ENCODE measurements at places on chromosomes 7 and 10.

DNA sequence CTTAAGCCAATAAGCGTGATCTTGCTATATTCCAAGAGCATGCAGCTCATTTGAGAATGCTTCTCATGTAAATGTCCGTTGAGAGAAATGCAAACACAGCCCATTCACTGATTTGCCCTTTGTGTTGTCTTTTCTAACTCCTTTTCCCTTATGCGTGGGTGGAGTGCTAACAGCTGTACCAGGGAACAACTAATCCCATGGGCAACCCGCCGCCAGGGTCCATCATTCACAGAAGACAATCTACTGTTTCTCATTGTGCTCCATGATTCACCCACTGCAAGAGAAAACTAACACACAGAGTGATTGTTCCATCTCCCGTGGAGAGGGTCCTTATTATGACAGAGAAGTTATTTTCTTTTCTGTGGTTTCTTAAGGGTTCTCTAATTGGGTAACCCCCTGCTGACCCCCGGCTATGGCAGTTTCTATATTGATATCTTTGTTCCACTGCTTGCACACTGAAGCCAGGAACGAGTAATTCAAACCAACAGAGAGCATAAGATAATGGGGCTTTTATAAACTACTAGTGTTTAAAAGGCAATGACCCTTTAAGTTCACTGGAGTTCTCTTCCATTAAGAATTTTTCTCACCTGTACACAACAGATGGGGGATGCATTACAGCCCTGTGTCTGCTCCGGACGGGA is 298.7 kb downstream of the BAMBI start:
- DNase-seq = no peak

DNA sequence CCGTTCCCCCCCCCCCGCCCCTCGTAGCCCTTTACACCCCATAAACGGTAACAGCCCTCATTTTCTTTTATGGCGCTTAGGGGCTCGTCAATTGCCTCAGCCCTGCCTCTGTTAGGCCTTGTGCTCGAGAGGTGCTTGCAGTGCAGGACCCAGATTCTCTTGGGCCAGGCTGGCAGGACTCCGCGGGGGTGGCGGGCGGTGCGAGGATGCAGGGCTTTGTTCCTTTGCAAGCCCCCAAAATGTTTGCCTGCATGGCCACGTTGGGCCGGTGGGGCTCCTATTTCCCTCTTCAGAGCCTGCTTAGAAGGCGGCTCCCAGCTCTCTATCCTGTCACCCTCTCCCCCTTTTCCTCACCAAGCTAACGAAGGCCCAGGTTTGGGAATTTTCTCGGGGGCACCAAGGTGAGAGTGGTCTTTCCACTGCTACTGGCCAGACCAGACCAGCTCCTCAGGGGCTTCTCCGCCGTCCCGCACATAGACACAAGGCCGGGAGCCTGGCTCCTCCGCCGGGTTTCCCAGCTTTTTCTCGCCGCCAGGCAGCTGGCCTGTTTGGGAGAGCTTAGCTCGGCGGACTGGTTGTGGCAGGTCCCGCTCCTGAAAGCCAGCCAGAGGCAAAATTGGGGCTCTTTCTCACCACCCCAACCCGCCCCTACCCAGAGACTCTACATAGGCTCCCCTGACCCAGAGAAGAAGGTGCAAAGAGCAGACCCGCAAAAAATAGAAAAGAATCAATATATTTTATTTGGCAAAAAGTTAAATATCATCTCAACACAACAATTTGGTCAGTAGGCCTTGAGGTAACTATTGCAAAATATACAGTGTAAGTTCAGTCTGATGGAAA is 3.4 kb downstream of the HOXA9 start:
- no peak for DNase-seq

GRCh38 chr10:114319406-114320248 is 80.6 kb downstream of the VWA2 start:
- no peak for DNase-seq

DNA sequence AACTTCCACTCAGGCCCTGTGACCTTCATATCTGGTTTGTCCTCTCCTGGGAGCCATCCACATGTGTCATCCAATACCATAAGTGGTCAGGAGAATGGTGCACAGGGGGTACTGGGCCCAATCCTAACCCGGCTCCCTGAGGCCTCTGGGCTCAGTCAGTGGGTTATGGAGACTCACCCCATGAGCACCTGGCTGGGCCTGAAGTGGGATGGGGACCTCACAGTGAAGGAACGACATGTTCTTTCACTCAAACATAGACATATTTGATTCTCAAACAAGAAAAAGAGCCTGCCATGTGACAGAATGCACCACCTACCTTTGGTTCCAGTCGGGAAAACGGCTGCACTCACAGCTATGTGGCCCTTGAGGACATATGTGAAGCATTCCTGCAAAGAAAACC is 51.8 kb downstream of the XPNPEP1 start:
- DNase-seq = no peak

- no peak for DNase-seq
Measured at GRCh38 chr10:102691285-102692066, 22.7 kb downstream of the ARL3 start.

GRCh38 chr10:44020322-44021111 is 364.4 kb downstream of the CXCL12 start:
- no peak for DNase-seq

GRCh38 chr10:11353006-11353896 is 258.2 kb downstream of the USP6NL start:
- DNase-seq = no peak

DNA sequence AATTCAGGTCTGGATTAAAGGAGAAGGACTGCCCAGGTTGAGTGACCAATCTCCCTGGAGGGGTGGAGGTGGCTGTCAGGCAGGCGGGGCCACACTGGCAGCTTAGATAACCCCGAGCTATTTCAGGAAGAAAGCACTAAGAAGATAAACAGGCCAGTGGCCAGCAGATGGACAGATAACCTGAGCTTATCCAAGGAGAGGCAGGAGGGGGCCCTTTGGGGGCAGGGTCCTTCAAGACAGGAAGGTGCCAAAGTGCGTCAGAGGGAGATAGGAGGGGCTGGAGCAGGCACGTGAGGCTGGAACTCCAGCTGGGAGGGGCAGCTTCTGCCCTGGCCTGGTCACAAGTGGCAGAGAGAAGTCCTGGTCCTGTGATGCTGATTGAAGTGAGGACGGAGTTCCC is 29.8 kb upstream of the PODXL start:
- DNase-seq = no peak

GRCh38 chr7:7970531-7971307 is 2.1 kb downstream of the GLCCI1 start:
- no peak for DNase-seq

- no peak for DNase-seq
Measured at GRCh38 chr10:69201045-69201444, 19.1 kb upstream of the HKDC1 start.

GRCh38 chr7:44884621-44885393 is 523 bp downstream of the PURB start:
- peak; percentile 39 for DNase-seq

DNA sequence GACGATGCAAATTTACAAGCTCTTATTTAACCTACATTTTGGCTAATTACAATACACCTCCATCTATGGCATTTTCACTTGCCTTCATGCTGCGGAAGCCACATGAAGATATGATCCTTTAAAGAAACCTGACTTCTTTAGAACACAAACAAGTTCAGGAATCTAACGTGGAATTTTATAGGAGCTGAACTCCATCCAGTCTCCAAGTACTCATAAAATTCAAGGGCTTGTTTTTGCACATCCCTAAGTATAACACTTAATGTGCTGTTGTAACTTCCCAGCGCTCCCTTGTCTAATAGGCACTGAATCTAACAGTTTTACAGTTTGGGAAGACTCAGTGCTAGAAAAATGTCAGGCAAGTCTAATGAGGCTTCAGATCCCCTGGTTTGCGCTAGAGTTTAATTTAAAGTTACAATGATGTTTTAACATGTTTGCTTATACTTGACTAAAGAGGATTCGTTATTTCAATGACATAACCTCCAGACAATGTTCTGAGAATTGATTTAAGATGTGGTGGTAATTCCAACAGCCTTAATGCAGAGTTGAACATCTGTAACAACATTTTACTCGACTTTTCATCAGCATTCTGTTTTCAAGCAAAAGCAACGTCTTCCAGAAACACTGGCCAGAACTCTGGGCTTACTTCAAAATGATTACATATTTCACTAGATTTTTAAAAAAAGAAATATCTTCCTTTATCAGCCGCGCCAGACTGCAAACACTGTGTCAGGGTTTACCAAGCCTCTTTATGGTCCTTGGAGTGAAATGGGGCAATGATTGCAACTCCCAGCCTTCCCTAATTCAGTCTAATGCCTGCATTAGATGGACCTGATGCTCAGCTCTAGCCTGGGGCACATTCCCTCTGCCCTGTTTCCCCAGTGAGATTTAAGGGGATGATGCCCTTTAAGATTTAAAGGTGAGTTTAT is 664.3 kb downstream of the KCNMA1 start:
- DNase-seq = no peak

GRCh38 chr10:12501841-12502525 is 152.6 kb downstream of the CAMK1D start:
- DNase-seq = no peak

GRCh38 chr7:47132471-47132870 is 449.4 kb downstream of the TNS3 start:
- DNase-seq = no peak

DNA sequence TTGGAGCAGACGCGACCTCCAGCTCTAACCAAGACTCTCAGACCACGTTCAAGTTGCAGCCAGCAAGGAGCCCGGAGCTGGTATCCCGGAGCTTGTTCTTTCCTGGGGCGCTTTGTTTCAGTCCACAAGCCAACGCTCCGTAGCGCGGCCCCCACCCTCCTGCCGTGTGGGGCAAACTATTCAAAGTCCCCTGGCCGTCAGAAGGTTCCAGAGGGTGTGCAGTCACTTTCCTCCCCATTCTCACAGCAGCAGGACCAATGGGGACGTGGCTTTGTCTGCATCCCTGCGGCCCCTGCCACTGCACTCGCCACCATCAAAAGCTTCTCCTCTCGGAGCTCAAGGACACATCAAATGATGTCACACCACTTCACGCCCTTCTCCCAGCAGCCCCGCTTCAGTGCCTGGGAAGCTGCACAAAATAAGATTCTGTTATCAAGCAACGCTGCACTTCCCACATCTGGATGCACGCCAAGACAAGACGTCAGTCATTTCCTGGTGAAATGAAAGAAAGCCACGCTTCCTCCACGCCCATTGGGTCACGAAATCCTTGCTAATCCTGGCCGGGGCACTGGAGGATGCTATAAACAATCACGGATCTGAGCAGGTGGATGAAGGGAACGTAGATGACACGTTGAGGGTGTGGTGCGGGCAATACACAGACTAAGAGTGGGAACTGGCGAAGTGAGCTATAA is 348.2 kb downstream of the PTPRN2 start:
- DNase-seq = no peak

- DNase-seq = no peak
Measured at GRCh38 chr7:99261646-99262045, 11.0 kb upstream of the MYH16 start.

- DNase-seq = no peak
Measured at GRCh38 chr7:5284304-5285281, 1.9 kb downstream of the SLC29A4 start.

DNA sequence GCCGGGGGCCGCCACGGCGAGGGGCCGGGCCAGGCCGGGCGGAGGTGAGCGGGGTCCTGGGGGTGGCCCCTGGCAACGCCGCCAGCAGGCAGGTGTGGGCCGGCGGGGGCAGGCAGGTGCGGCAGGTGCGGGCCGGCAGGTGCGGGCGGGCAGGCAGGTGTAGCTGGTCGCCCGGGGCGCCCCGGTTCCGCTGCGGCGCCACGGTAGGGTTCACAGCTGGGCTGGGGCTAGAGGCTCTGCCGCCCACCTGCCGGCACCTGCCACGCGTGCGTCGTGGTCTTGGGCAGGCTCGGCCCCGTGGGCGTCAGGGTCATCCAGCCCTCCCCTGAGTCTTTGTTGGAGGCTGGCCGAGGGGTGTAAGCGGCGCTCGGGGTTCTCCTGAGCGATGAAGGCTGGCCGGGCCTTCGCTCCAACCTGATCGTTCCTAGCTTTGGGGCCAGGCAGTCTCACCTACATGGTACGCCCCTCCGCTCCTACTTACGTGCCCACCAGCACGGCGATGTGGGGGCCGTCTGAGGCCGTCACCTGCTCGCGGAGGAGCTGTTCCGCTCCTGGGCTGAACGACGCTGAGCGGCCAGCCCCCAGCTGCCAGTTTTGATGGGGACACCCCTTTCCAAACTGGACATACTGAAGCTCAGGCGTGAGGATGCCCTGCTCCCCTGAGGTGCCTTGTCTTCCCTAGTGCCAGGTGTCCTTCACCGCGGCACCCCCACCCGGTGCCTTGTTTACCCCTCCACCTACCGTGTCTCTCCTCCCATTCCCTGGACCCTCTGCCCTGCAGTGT is 493 bp downstream of the ZMIZ2 start:
- DNase-seq = no peak

GRCh38 chr7:1359051-1359400 is 100.2 kb downstream of the MICALL2 start:
- no peak for DNase-seq

- DNase-seq = no peak
Measured at GRCh38 chr7:140049339-140050024, 13.3 kb downstream of the PARP12 start.

- DNase-seq = no peak
Measured at GRCh38 chr10:31352436-31353226, 33.6 kb downstream of the ZEB1 start.

GRCh38 chr10:36092116-36092515 is 450.0 kb upstream of the FZD8 start:
- DNase-seq = no peak

DNA sequence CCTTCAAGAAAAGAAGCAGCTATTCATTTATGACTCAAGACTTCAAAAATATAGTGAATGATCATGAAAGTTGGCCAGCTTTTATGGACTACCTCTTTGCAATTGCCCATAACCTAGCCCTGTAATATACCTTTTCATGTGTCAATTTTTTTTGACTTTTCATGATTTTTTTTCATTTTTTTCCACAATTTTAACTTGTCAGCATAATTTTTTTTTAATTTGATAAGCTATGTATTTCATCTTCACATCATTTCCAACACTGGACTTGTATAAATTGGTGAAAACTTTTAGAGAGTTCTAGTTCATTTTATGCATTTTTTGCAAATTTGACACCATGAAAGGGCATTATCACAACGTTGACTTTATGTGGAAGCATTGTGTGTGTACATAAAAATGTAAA is 220.8 kb upstream of the NFE2L3 start:
- no peak for DNase-seq

DNA sequence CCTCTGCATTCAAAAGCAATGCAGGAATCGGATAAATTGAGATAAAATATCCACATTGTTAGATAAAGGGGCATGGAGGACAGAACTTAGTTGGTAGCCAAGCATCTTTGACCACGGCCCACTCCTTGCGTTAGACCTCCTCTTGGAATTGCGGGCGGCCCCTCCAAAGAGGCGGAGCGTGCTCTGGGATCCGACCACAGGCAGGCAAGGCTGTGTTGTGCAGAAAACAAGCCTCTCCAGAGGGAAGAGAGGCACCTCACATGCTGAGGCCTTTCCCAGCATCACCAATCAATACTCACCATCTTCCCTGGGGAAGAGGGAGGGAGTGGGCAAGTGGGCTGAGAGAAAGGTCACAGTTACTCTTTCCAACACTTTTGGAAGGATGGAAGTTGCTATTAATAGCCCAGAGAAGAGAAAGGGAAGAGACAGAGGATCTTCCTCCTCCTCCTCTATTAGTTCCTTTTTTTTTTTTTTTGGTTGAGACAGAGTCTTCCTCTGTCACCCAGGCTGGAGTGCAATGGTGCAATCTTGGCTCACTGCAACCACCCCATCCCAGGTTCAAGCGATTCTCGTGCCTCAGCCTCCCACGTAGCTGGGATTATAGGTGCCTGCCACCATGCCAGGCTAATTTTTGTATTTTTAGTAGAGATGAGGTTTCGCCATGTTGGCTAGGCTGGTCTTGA is 49.7 kb upstream of the NRF1 start:
- DNase-seq = no peak

- DNase-seq = no peak
Measured at GRCh38 chr7:127091620-127092019, 161.1 kb downstream of the GRM8 start.

All from activated effector memory CD4-positive, alpha-beta T cell treated with Interleukin-2 at 50 U/mL for 16 hours (primary cell).